Activated CD8-positive, alpha-beta T cell treated with anti-CD3 and anti-CD28 coated beads for 36 hours (primary cell): ENCODE measurements at places on chromosomes 3 and 15. TPM values are rescaled to one million over a fixed set of nuclear protein-coding genes. Genes with fewer than 3 reads are reported as not detected.

RBPMS2 gene
- not detected for total RNA-seq

RAB6B gene
- 1.7 TPM for total RNA-seq

GRCh38 chr3:26623419-26624208 is 1.0 kb downstream of the LRRC3B start:
- H3K36me3 ChIP-seq: no peaks in the 10 kb centered on the region
- no peak overlapping the region for H3K4me3 ChIP-seq
- no peak for DNase-seq
- peaks cover 36% of the 10 kb centered on the region for H3K27me3 ChIP-seq

DNA sequence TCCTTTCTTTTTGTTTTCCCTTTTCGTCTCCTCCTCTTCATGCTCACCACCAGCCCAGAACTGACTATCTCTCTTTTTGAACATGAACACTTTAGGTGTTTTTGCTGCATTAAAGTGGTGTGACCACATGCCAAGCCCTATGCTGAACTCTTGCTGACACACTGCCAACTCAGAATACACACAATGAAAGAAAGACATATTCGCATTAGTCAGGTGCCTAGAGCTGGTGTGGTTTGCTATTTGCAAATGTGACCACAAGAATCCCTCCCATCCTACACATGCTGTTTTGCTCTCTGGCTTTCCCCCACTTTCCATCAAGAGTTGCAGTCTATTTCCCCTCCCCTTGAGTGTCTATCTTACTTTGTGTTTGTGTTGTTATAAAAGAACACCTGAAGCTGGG is 967.8 kb upstream of the CFAP20DC start:
- peak overlapping the region; percentile 94 for H3K27ac ChIP-seq
- H3K27me3 ChIP-seq: no peaks in the 10 kb centered on the region
- peaks cover 18% of the 10 kb centered on the region for H3K36me3 ChIP-seq
- peaks cover 42% of the 10 kb centered on the region for H3K4me1 ChIP-seq
- DNase-seq: peak; percentile 80
- no peak overlapping the region for H3K4me3 ChIP-seq

CLRN1 gene
- total RNA-seq: not detected

DNA sequence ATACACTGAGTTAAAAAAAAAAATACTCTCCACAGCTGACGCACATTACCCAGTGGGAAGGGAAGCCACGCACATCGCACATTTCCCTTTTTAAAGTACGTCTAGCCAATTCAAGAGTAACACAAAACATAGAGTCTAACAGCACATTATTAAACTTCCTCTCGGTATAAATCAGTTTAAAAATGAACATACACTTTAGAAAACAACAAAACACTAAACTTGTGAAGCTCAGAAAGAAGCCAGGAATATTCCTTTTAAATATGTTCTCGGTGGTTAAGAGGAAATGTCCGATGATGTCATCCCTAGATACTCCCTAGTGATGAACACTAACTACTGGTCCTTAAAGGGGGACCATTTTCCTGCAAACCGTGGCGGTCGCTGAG is 721 bp downstream of the MYEF2 start:
- peak overlapping the region; percentile 83 for H3K27ac ChIP-seq
- H3K4me1 ChIP-seq: peaks cover 29% of the 10 kb centered on the region
- peaks cover 10% of the 10 kb centered on the region for H3K27me3 ChIP-seq
- H3K4me3 ChIP-seq: peak overlapping the region; percentile 85

DNA sequence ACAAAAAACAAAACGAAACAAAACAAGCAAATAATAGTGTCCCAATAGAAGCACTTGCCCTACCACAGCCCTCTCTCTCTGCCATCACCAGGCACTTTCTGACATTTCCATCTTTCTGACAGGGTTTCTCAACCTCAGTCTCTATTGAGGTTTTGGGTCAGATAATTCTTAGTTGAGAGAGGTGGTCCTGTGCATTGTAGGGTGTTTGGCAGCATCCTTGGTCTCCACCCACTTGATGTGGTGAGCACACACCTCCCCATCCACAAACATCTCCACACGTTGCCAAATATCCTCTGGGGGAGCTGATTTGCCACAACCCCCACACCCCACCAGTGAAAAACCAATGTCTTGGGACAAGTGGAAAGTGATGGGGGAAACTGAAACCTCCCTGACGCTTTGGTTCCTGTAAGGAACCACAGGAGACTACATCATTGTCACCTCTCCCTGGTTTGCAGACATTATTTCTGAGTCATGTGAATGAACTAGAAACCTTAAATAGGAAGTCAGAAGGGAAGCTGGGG is 733.7 kb upstream of the CFAP20DC start:
- peak overlapping the region; percentile 51 for H3K27ac ChIP-seq
- DNase-seq: peak; percentile 66
- peaks cover 3% of the 10 kb centered on the region for H3K27me3 ChIP-seq
- no peak overlapping the region for H3K4me3 ChIP-seq
- H3K36me3 ChIP-seq: peaks cover 2% of the 10 kb centered on the region
